ENCODE measurements at places on chromosomes 1 and 21. TPM values are rescaled to one million over a fixed set of nuclear protein-coding genes. Genes with fewer than 3 reads are reported as not detected.

The PTPN14 gene
- 4.2 TPM for total RNA-seq

The HES3 gene
- total RNA-seq, result not detected

The EEIG2 gene
- total RNA-seq, result 16.3 TPM

The KCND3 gene
- not detected for total RNA-seq

The FCGR3A gene
- total RNA-seq, result not detected

The TARS2 gene
- total RNA-seq, result 38.0 TPM

The SLC1A7 gene
- not detected for total RNA-seq

The GIPC2 gene
- total RNA-seq, result 0.07 TPM

The CR1L gene
- total RNA-seq, result not detected

The TDRD5 gene
- not detected for total RNA-seq

The KRTAP11-1 gene
- not detected for total RNA-seq

The FCGR1A gene
- total RNA-seq, result not detected

The FAM167B gene
- total RNA-seq, result 0.68 TPM

The ALG14 gene
- 2.4 TPM for total RNA-seq

The SPATA17 gene
- total RNA-seq, result not detected

The TBX15 gene
- total RNA-seq, result not detected

The SNRPE gene
- 133 TPM for total RNA-seq

The ICOSLG gene
- 13.0 TPM for total RNA-seq

The ODR4 gene
- total RNA-seq, result 19.0 TPM

The GPR37L1 gene
- not detected for total RNA-seq

The DYRK1A gene
- 95.4 TPM for total RNA-seq

The NCAM2 gene
- total RNA-seq, result not detected

The PTGFRN gene
- 15.3 TPM for total RNA-seq

The VWA5B1 gene
- not detected for total RNA-seq

The CCDC27 gene
- not detected for total RNA-seq
